ENCODE measurements at places on chromosomes 2 and 18. TPM values are rescaled to one million over a fixed set of nuclear protein-coding genes. Genes with fewer than 3 reads are reported as not detected.

DNA sequence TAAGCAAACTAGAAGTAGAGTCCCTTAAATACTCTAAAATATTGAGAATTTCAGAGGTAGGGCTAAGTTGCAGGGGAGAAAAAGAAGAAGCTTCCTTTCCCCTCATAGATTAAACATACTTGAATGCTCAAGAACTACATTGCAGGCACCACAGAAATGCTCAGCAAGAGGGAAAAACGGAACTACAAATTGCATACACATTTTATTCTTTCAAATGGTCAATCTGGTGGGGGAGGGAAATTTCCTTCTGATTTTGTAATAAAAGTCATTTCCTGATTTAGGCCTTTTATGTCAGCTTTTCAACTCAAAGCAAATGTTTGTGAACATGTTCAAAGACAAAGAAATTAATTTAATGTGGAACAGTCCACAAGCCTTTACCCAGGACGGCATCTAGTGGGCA is 33.0 kb downstream of the FARSB start:
- H3K36me3 ChIP-seq = peaks cover 20% of the 10 kb centered on the region
- no peaks in the 10 kb centered on the region for H3K27me3 ChIP-seq
- no peaks in the 10 kb centered on the region for H3K4me1 ChIP-seq
- H3K4me3 ChIP-seq = no peak overlapping the region
- H3K27ac ChIP-seq = peak overlapping the region; percentile 12

DNA sequence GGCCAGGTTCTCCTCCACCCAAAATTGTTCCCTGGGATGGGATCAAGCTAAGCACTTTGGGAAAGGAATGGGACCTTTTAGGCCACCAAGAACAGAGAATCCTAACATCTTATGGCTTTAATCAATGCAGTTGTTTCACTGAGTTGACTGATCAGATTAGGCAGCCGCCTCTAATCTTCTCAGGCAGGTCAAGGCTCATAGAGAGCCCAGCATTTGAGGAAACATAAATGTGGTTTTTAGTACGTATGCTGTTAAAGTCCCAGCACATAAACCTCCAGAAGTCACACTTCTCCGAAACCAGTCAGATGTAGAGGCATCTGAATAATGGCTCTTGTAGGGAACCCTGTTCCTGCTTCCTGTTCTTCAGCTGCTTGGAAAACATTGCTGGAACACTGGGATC is 99.5 kb upstream of the RMDN2 start:
- H3K36me3 ChIP-seq = no peaks in the 10 kb centered on the region
- no peak overlapping the region for H3K27ac ChIP-seq
- H3K4me3 ChIP-seq = no peak overlapping the region
- no peaks in the 10 kb centered on the region for H3K4me1 ChIP-seq
- no peak for DNase-seq

GRCh38 chr18:34729264-34729663 is 19.2 kb downstream of the DTNA start:
- no peaks in the 10 kb centered on the region for H3K36me3 ChIP-seq
- no peak for DNase-seq
- no peaks in the 10 kb centered on the region for H3K27me3 ChIP-seq
- no peaks in the 10 kb centered on the region for H3K4me1 ChIP-seq
- no peak overlapping the region for H3K27ac ChIP-seq

- H3K4me3 ChIP-seq = no peak overlapping the region
- H3K4me1 ChIP-seq = peaks cover 23% of the 10 kb centered on the region
- peaks cover 10% of the 10 kb centered on the region for H3K27me3 ChIP-seq
- H3K36me3 ChIP-seq = no peaks in the 10 kb centered on the region
- DNase-seq = no peak
These were observed 24.9 kb upstream of the YWHAQ start for GRCh38 chr2:9655441-9656269.

Gene LRP2
- total RNA-seq = 27.5 TPM
